Fibroblast of lung (primary cell): ENCODE measurements at places on chromosomes 5 and 9. TPM values are rescaled to one million over a fixed set of nuclear protein-coding genes. Genes with fewer than 3 reads are reported as not detected.

GRCh38 chr5:43482490-43483297 lies 971 bp downstream of the TMEM267 start:
- H3K36me3 ChIP-seq: no peaks in the 10 kb centered on the region
- no peaks in the 10 kb centered on the region for H3K4me1 ChIP-seq
- peak overlapping the region; percentile 73 for H3K4me3 ChIP-seq
- peak overlapping the region; percentile 97 for H3K27ac ChIP-seq
- DNase-seq: peak; percentile 51

- no peaks in the 10 kb centered on the region for H3K27me3 ChIP-seq
- no peak for DNase-seq
- no peak overlapping the region for H3K27ac ChIP-seq
- H3K4me3 ChIP-seq: no peak overlapping the region
- H3K36me3 ChIP-seq: no peaks in the 10 kb centered on the region
Observed at GRCh38 chr5:2582106-2582505, 169.4 kb downstream of the IRX2 start.

LHX2 gene
- polyA plus RNA-seq: 0.02 TPM in 1 of 2 replicates, not detected in the other

DNA sequence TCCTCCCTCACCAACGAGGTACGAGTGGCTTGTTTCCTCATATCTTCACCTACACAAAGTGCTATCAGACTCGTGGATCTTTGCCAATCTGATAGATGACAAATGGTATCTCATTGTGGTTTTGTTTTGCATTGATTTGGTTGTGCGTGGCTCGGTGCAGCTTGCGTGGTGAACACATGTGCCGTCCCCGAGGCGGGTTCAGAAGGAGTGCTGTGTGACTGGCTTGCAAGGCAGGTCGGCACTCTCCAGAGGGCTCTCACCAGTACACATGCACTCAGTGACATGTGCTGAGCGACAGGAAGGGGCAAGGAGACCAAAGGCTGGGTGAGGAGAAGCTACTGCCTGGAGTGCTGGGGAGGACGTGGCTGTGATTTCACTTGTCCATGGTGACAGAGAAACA lies 95.3 kb upstream of the PITX1 start:
- peaks cover 9% of the 10 kb centered on the region for H3K27me3 ChIP-seq
- no peaks in the 10 kb centered on the region for H3K36me3 ChIP-seq
- peaks cover 11% of the 10 kb centered on the region for H3K4me1 ChIP-seq
- DNase-seq: no peak

DNA sequence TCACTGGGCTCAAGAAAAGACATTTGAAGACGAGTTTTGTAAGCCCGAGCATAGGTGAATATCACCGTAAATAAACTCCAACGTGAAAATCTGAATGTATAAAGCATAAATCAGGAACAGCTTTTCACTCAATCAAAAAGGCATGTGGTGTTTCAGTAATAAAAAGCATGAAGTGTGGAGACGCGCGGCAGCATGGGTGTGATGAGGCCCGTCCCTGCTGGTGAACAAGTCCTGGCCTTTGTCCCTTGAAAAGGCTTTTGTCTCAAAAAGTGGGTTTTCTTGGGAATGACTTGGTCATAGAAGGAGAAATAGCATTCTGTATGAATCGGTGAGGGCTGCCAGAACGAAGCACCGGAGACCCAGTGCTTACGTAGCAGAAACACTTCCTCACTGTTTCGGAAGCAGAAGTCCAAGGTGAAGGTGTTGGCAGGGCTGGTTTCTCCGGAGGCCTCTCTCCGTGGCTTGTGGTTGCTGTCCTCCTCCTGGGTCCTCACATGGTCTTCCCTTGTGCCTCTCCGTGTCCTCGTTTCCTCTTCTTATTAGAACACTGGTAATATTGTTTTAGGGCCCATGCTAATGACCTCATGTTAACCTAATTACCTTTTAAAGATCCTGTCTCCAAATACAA lies 24.9 kb downstream of the ROPN1L start:
- DNase-seq: no peak
- H3K4me3 ChIP-seq: no peak overlapping the region
- H3K4me1 ChIP-seq: peaks cover 8% of the 10 kb centered on the region
- H3K27ac ChIP-seq: no peak overlapping the region

GRCh38 chr5:10699987-10700386 lies 61.0 kb downstream of the DAP start:
- H3K27me3 ChIP-seq: no peaks in the 10 kb centered on the region
- H3K36me3 ChIP-seq: no peaks in the 10 kb centered on the region
- H3K27ac ChIP-seq: no peak overlapping the region
- peaks cover 21% of the 10 kb centered on the region for H3K4me1 ChIP-seq

- DNase-seq: peak; percentile 29
- no peaks in the 10 kb centered on the region for H3K27me3 ChIP-seq
- H3K36me3 ChIP-seq: peaks cover 4% of the 10 kb centered on the region
- no peak overlapping the region for H3K27ac ChIP-seq
Observed at GRCh38 chr9:130213911-130214761, 41.9 kb downstream of the NCS1 start.

F2R gene
- polyA plus RNA-seq: 700 and 797 TPM in 2 replicates

DNA sequence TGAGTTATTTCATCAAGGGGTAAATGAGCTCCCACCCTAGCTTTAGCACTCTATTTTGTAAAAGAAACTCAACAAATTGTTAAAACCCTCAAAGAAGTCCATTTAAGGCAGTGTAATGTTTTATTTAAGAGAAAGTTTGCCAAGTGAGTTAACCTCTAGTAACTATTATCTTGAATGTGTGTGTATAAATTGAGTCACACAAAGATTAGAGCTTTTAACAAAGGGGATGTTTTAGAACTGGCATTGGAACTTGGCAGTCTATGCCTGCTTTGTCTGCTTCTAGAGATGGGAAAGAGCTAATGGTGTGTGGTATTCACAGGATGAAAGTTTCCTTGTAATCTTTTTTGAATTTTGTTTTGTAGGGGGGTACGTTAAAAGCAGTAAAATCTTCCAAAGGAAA lies 33.2 kb downstream of the KDM3B start:
- no peak overlapping the region for H3K27ac ChIP-seq
- H3K4me1 ChIP-seq: no peaks in the 10 kb centered on the region
- peak; percentile 73 for DNase-seq
- H3K36me3 ChIP-seq: peaks cover 7% of the 10 kb centered on the region

- H3K4me1 ChIP-seq: no peaks in the 10 kb centered on the region
- H3K27me3 ChIP-seq: peaks cover 5% of the 10 kb centered on the region
- H3K27ac ChIP-seq: no peak within 1 kb of the TSS
- peak within 1 kb of the TSS; percentile 43 for H3K4me3 ChIP-seq
Observed at GRCh38 chr5:112419164-112419985, at the start of gene EPB41L4A. EPB41L4A (minus strand) TSS chr5:112419277; CDS start chr5:112419039, 238 bp downstream.

- peaks cover 17% of the 10 kb centered on the region for H3K4me1 ChIP-seq
- peak; percentile 95 for DNase-seq
- H3K27me3 ChIP-seq: no peaks in the 10 kb centered on the region
- H3K27ac ChIP-seq: no peak overlapping the region
- H3K4me3 ChIP-seq: no peak overlapping the region
- H3K36me3 ChIP-seq: no peaks in the 10 kb centered on the region
Observed at GRCh38 chr5:74579215-74579614, 61.3 kb downstream of the ENC1 start.

DNA sequence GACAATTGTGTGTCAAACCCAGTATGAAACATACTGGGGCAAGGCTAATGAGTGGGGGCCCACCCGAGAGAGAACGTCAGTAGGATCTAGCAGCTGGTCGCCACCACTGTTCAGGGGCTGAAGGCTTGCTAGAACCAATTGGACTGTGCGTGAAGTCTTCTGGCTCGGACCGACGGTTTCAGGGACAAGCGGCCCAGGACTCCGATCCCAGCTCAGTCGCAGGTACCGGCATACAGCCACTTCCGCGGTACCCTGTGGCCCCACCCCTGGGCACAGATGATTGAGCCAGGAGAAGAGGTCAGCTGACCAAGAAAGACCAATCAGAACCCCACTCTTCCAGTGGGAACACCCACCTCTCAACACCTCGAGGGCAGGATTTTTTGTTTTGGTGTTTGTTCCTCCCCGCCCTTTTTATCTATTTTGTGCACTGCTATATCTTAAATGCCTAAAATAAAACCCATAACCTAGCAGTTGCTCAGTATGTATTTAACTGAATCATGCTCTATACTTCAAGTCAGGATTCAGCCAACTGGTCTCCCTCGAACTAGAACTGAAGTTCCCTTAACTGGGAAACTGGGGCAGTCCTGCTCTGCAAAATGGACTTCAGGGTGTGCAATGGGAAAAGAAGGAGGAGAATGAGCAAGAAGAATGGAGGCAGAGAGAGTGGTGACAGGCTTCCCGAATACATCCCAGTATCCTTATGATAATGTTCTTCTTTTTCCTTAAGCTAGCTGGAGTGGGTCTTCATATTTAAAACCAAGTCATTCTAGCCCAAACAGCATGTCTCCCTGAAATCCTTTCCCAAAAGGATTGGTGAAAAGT lies 21.1 kb upstream of the CPEB4 start:
- H3K27ac ChIP-seq: no peak overlapping the region

PDGFRB gene
- polyA plus RNA-seq: 77.4 and 347 TPM in 2 replicates

GRCh38 chr5:157651623-157652376 lies 438 bp downstream of the SOX30 start:
- no peaks in the 10 kb centered on the region for H3K27me3 ChIP-seq
- no peak overlapping the region for H3K27ac ChIP-seq
- peak; percentile 65 for DNase-seq
- no peaks in the 10 kb centered on the region for H3K4me1 ChIP-seq
- H3K36me3 ChIP-seq: no peaks in the 10 kb centered on the region
- H3K4me3 ChIP-seq: no peak overlapping the region

GRCh38 chr5:111783537-111783936 lies 26.5 kb upstream of the NREP start:
- H3K4me1 ChIP-seq: no peaks in the 10 kb centered on the region
- H3K4me3 ChIP-seq: no peak overlapping the region
- no peak overlapping the region for H3K27ac ChIP-seq
- DNase-seq: no peak

- H3K27ac ChIP-seq: no peak overlapping the region
- no peaks in the 10 kb centered on the region for H3K4me1 ChIP-seq
- no peak overlapping the region for H3K4me3 ChIP-seq
- no peaks in the 10 kb centered on the region for H3K36me3 ChIP-seq
- DNase-seq: no peak
Observed at GRCh38 chr9:70817311-70817710, 304.1 kb downstream of the TRPM3 start.

BNC2 gene
- 27.5 and 39.1 TPM in 2 replicates for polyA plus RNA-seq

PCDHGA3 gene
- 1.3 and 1.4 TPM in 2 replicates for polyA plus RNA-seq

DNA sequence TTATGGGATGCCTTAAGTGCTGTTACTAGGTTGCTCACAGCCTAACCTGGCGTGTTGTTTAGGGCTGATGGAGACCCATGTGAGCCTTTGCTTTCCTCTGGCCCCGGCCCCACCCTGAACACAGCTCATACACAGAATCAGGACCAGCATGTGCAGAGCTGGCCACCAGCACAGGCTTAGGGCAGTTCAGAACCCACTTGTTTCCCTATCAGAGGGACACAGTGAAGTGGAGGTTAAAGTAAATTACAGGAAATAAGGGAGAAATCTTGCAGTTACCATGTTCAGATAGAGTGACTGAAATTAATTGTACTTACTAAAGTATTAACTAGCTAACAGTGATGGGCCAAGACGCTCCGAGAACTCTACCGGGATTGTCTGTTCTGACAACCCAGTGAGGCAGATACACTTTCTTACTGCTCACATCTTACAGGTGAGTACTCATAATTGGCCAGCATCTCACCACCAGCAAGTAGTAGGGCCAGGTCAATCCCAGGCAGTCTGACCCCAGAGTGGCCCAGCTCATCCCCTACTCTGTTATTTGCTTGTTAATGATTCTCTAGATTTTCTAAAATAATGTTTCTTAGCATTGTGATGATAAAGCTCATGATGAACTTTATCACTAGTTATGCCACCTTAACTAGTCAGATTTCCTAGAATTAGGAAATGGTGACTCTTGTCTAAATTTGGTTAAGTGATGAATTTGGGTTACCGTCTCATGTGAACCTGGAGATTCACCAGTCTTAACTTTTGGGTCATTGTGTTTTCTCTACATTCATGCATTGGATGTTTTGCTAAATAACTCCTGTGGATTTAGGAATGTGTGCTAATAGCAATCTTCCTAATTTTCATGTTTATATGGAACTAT lies 15.4 kb downstream of the CCT5 start:
- DNase-seq: no peak
- peak overlapping the region; percentile 40 for H3K27ac ChIP-seq
- peaks cover 25% of the 10 kb centered on the region for H3K36me3 ChIP-seq
- H3K27me3 ChIP-seq: no peaks in the 10 kb centered on the region
- peaks cover 4% of the 10 kb centered on the region for H3K4me1 ChIP-seq

GRCh38 chr9:113416149-113416721 lies 5.7 kb downstream of the C9orf43 start:
- H3K27ac ChIP-seq: no peak overlapping the region
- no peak overlapping the region for H3K4me3 ChIP-seq
- no peaks in the 10 kb centered on the region for H3K27me3 ChIP-seq
- no peak for DNase-seq
